ENCODE measurements at places on chromosomes 3 and 15. TPM values are rescaled to one million over a fixed set of nuclear protein-coding genes. Genes with fewer than 3 reads are reported as not detected.

PLXND1 gene
- total RNA-seq: 8.6 TPM

RPL22L1 gene
- 379 TPM for total RNA-seq

RARRES1 gene
- total RNA-seq: not detected

PLA2G4E gene
- not detected for total RNA-seq

NEK10 gene
- total RNA-seq: 0.36 TPM

CNTN4 gene
- not detected for total RNA-seq

KIF23 gene
- total RNA-seq: 55.6 TPM

XXYLT1 gene
- total RNA-seq: 3.3 TPM

PAQR5 gene
- 0.10 TPM for total RNA-seq

CORO2B gene
- 0.07 TPM for total RNA-seq

RAB5A gene
- total RNA-seq: 55.6 TPM

SI gene
- total RNA-seq: not detected

TIGIT gene
- total RNA-seq: 57.0 TPM

GRM7 gene
- total RNA-seq: not detected

GPR62 gene
- total RNA-seq: not detected

CKMT1B gene
- total RNA-seq: not detected

NANOGP8 gene
- total RNA-seq: not detected

SEMA3F gene
- 0.19 TPM for total RNA-seq

CCDC9B gene
- 0.53 TPM for total RNA-seq

CDC25A gene
- 36.8 TPM for total RNA-seq

SAMMSON gene
- not detected for total RNA-seq

C3orf62 gene
- 3.0 TPM for total RNA-seq

MESP1 gene
- total RNA-seq: 6.7 TPM

VIPR1 gene
- 5.9 TPM for total RNA-seq

Measured in activated CD4-positive, alpha-beta memory T cell treated with anti-CD3 and anti-CD28 coated beads for 36 hours (primary cell).